Dermis microvascular lymphatic vessel endothelial cell (primary cell): ENCODE measurements at places on chromosomes 7 and 10. TPM values are rescaled to one million over a fixed set of nuclear protein-coding genes. Genes with fewer than 3 reads are reported as not detected.

Gene MKI67
- total RNA-seq, result 9.0 and 15.4 TPM in 2 replicates

Gene PRPS1L1
- not detected in 2 replicates for total RNA-seq

Gene AKR1C4
- total RNA-seq, result 0.13 TPM in 1 of 2 replicates, not detected in the other

Gene TMEM26
- not detected in 2 replicates for total RNA-seq

Gene CLRN3
- total RNA-seq, result 0.13 and 0.25 TPM in 2 replicates

Gene GPRIN2
- not detected in 2 replicates for total RNA-seq

Gene SH2D4B
- under 0.01 and 0.13 TPM in 2 replicates for total RNA-seq

Gene CYP26C1
- 0.77 and 1.5 TPM in 2 replicates for total RNA-seq

Gene DKK1
- 11.8 and 12.7 TPM in 2 replicates for total RNA-seq

Gene OR6V1
- total RNA-seq, result not detected in 2 replicates

Gene WEE2
- total RNA-seq, result under 0.01 and 0.13 TPM in 2 replicates

Gene TEX47
- not detected in 2 replicates for total RNA-seq

Gene TMEM229A
- not detected in 2 replicates for total RNA-seq

Gene AMZ1
- under 0.01 TPM in 1 of 2 replicates, not detected in the other for total RNA-seq

Gene NET1
- 20.0 and 20.7 TPM in 2 replicates for total RNA-seq

Gene TFEC
- 0.89 and 0.90 TPM in 2 replicates for total RNA-seq

Gene SLC29A3
- total RNA-seq, result 1.8 and 2.7 TPM in 2 replicates

Gene OR13A1
- total RNA-seq, result not detected in 2 replicates

Gene GPR158
- total RNA-seq, result under 0.01 TPM in 1 of 2 replicates, not detected in the other

Gene NEUROD6
- total RNA-seq, result not detected in 2 replicates

Gene ZNF239
- 0.13 and 0.25 TPM in 2 replicates for total RNA-seq

Gene CCDC6
- 16.4 and 17.6 TPM in 2 replicates for total RNA-seq

Gene PCLO
- total RNA-seq, result 1.8 and 3.0 TPM in 2 replicates

Gene AKR1D1
- not detected in 2 replicates for total RNA-seq

Gene ZPBP
- total RNA-seq, result not detected in 2 replicates

Gene ADAM22
- total RNA-seq, result 0.26 and 0.38 TPM in 2 replicates

Gene LIPN
- total RNA-seq, result not detected in 2 replicates

Gene LBX1
- not detected in 2 replicates for total RNA-seq

Gene HABP2
- total RNA-seq, result 0.25 TPM in 1 of 2 replicates, not detected in the other

Gene CPED1
- 0.77 and 1.0 TPM in 2 replicates for total RNA-seq

Gene ACSM6
- total RNA-seq, result not detected in 2 replicates

Gene NDUFB8
- total RNA-seq, result 153 and 199 TPM in 2 replicates

Gene LRRC18
- total RNA-seq, result not detected in 2 replicates

Gene SYT15
- total RNA-seq, result 0.39 and 1.0 TPM in 2 replicates

Gene DYNC1I1
- 11.4 and 14.0 TPM in 2 replicates for total RNA-seq

Gene ABCC2
- 0.39 and 0.51 TPM in 2 replicates for total RNA-seq

Gene PPP3CB
- total RNA-seq, result 7.2 and 11.4 TPM in 2 replicates

Gene VIPR2
- not detected in 2 replicates for total RNA-seq

Gene SLC25A40
- total RNA-seq, result 5.0 and 6.4 TPM in 2 replicates

Gene PPP1R17
- total RNA-seq, result not detected in 2 replicates

Gene CUBN
- total RNA-seq, result 6.7 and 10.7 TPM in 2 replicates

Gene ACSL5
- total RNA-seq, result 34.4 and 59.9 TPM in 2 replicates

Gene HHEX
- total RNA-seq, result 36.8 and 62.8 TPM in 2 replicates

Gene RAPGEF5
- total RNA-seq, result 138 and 171 TPM in 2 replicates

Gene OPN4
- not detected in 2 replicates for total RNA-seq

Gene ZNF488
- 0.13 TPM in 2 replicates for total RNA-seq
